Stimulated activated CD4-positive, alpha-beta T cell treated with anti-CD3 and anti-CD28 coated beads, Interleukin-4, amount 100 ng/mL, for 1 hour (primary cell): ENCODE measurements at places on chromosomes 4 and X.

DNA sequence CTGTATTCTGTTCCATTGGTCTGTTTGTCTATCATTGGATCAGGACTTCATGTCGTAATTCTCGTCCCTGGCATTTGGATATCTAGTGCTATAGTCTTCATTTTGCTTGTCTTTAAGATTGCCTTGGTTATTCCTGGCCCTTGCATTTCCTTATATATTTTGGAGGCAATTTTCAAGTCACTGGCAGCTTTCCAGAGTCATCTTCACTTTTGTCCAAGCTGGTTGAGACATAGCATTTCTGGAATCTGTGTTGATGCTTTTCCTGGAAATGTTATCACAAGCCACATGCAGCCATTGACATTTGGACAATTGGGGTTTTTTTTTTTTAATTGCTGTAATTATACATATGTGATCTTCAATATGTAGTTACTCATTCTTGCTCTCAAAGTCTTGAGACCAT, 45.2 kb upstream of the HGFAC start:
- DNase-seq, result no peak

GRCh38 chr4:185625503-185625902, 90.2 kb upstream of the PDLIM3 start:
- no peak for DNase-seq

DNA sequence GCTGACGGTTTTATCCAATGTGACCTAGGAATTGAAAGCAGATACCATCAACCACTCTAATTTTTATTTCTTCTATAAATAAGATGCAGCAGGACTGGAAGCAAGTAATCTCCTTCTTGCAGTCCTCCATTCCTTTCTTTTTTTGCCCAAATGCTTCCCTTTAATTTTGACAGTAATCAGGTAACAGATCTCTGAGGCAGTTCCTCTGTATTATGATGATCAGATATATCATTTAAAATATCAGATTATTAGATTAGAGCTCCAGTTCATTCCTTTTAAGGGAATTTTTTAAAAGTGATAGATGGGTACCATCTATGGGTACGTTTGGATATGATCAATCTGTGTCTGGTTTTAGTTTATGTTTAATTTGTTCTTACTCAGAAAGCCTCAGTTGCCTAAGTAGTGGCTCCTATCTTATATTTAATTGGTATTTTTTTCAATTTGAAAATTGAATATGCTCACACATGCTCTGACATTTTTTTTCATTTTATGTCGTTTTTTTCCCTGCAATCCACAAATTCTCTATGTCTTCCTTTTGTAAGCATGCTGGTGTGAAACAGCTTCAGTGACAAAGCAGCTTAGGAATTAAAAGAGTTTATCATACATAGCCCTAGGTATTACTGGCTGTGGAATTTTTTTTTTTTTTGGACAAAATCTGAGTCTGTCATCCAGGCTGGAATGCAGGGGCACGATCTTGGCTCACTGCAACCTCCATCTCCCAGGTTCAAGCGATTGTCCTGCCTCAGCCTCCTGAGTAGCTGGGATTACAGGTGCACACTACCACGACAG, 73.7 kb upstream of the ANK2 start:
- no peak for DNase-seq

DNA sequence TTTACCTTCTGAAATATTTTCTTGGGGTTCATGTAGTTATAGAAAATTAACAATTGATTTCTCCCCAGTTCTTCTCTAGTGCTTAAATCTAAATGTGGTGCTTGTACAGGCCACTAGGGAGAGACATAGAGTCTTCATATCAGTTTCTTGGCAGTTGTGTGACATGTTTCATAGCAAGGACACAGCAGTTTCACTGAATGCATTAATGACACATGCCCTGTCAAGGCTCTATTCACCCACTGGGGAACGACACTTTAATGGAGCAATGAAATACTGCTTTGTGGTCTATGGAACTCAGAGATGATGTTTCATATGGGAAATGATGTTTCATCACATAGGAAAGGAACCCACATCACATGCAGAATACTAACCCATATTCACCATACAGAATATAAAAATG, 2.8 kb downstream of the VEGFC start:
- DNase-seq, result no peak

DNA sequence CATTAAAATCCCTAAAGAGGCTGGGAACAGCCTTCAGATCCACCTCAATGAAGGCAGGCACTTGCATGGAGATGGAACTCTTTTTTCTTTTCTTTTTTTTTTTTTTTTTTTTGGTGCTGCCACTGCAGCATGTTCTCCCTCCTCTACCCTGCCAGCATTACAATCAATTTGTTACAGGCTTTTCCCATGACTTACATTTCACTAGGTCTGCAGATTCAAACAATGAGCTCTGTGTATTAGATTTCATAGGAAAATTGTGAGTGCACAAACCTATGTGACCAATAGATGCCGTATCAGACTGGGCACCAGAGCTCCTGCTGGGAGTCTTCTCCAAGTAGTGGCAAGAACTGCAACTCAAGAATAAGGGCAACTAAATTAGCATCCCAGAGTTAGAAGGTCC, 63.8 kb upstream of the GABRQ start:
- no peak for DNase-seq

- DNase-seq, result peak; percentile 46
Observed at GRCh38 chr4:74671080-74671698, 123.1 kb downstream of the BTC start.

DNA sequence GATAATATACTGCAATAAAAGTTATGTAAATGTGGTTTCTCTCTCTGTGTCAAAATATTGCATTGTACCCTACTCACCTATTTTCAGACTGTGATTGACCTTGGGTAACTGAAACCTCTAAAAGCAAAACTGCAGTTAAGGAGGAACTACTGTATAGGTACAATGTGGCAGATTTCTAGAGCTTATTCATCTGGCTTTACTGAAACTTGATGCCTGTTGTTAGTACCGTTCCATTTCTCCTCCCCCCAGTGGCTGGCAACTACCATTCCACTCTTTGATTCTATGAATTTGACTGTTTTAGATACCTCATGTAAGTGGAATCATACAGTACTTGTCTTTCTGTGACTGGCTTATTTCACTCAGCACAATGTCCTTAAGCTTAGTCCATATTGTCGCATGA, 61.9 kb downstream of the HOPX start:
- DNase-seq, result no peak

DNA sequence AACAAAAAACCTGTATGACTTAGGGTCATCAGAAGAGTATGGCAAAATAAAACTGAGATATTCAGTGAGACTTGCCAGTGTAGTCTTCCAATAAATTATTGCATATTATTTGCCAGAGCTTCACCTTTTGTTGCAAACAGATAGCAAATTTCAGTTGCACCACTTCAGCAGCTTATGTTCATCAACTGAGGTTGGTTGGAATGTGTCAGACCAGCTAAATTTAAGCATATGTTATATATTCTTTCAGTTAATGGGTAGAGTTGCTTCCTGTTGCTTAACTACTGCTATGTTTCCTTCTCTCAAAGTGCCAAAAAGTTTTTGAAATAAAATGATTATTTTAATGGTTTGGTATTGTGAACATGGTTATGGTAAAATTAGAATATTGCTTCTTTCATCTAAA, 61.5 kb downstream of the GALNT7 start:
- DNase-seq, result no peak

DNA sequence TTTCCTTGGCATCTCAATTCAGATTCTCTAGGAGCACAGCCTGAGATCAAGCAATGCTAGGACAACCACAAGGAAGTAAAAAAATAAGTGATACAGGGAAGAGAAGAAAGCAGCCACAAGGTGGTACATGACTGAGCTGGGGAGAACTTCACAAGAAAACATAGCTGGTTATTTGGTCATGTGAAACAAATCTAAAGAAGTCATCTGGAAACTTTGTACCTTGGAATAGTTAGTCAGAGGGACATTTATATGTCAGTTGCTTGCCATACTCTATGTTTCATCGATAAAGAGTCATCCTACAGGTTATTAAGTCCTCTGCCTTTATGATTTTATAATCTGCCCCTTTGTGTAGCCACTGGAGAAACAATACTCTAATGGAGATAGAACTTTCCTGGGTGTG, 575.1 kb downstream of the IL15 start:
- no peak for DNase-seq

- DNase-seq, result no peak
Observed at GRCh38 chr4:184568770-184569169, 80.5 kb downstream of the CASP3 start.

GRCh38 chrX:77167993-77168392, 279.2 kb upstream of the FGF16 start:
- DNase-seq, result no peak

DNA sequence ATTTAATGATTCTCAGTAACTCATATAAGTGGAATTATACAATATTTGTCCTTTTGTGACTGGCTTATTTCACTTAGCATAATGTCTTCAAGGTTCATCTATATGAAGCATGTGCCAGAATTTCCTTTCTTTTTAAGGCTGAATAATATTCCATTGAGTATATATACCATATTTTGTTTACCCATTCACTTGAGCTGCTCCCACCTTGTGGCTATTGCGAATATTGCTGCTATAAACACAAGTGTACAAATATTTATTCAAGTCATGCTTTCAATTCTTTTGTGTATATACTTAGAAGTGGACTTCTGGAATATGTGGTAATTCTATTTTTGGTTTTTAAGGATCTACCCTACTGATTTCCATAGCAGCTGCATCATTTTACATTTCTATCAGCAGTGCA, 219.1 kb downstream of the MID1 start:
- DNase-seq, result no peak

DNA sequence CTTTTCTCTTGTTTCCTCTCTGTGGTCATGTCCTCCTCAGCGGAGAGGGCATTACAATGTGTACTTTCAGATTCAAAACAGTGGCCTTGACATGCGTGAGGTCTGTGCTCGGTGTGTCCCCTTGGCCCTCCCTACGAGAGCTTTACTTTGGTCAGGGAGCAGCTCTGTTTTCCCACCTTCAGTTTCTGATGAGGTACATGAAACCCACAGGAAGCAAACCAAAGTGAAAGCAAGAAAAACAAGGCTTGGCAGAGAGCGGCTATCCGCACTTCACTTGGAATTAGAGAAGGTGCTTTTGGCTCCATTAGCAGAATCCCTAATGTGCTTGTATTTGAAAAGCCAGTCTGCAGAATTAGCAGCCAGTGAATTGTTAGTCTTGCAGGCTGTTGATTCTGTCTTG, 19.5 kb upstream of the BOD1L1 start:
- no peak for DNase-seq

- no peak for DNase-seq
Observed at GRCh38 chrX:154356596-154356995, 17.8 kb downstream of the FLNA start.

DNA sequence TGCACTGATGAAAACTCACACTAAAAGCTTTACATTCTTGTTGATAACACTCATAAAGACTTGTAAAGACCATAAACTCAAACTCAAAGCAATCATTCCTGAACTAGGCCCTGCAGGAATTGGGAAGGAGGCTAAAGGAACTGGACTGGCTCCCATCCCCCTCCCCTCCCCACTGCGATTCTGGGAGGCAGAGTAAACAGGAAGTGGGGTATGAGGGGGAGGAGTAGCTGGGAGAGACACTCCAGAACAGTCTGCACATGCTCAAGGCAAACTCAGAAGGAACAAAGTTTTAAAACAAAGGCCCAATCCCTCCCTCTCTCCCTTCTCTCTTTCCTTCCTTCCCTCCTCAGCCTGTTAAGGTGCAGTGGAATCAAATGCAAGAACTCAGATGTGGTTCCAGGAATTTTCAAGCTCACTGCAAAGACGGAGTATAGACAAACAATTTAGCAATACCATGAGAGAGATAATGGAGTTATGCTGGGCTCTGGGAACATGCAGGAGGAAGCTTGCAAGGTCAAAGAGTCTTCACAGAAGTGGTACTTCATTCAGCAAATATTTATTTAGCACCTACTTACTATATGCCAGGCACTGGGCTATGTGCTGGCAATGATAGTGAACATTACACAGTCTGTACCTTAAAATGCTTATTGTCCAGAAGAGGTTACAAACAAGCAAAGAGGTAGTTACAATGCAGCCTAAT, 15.9 kb downstream of the MID1IP1 start:
- no peak for DNase-seq

DNA sequence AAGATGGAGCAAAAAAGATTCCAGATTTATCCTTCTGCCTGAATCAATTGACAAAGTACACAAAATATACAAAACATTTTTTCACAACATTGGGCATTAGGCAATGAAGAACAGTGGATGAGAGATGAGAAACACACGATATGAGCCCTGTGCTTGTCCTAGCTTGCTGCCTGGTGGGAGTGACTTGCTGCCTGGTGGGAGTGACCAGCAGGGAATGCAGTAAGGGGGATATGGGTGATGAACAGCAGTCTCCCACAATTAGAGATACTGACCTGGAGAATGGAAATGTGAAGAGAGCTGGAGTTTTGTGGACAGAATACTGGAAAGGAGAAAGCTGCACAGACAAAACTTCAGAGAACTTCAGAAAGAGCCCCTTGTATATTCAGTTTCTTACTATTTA, 629.4 kb upstream of the FRG1 start:
- no peak for DNase-seq

- no peak for DNase-seq
Observed at GRCh38 chrX:15204130-15204751, 65.6 kb downstream of the ASB9 start.

DNA sequence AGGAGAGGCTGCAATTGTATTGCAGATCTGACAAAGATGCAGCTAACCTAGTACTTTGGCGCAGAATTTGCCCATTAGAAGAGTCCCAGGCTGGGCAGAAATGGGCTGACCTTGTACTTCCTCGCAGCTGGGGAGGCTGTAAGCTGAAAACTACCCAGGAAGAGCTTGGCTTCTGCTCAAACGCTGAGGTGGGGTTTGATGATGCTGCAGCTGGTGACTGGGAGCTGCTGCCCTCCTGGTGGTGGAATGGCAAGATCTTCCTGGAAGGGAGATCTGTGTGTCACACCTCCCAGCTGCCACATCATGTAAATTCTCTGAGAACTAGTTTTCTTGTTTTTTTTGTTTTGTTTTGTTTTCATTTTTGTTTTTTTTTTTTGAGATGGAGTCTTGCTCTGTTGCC, 17.4 kb downstream of the CCNG2 start:
- no peak for DNase-seq

GRCh38 chr4:12221031-12221430, 792.3 kb upstream of the HS3ST1 start:
- DNase-seq, result no peak

- DNase-seq, result no peak
Observed at GRCh38 chrX:155745792-155746191, 133.0 kb upstream of the TMLHE start.
